Melanocyte of skin (primary cell): ENCODE measurements at places on chromosomes 1 and 21. TPM values are rescaled to one million over a fixed set of nuclear protein-coding genes. Genes with fewer than 3 reads are reported as not detected.

Gene RYR2
- under 0.01 and 0.15 TPM in 2 replicates for total RNA-seq

Gene FAM110D
- 0.15 TPM in 1 of 2 replicates, not detected in the other for total RNA-seq

Gene SHE
- 1.00 and 1.2 TPM in 2 replicates for total RNA-seq

Gene SCYL3
- 6.3 and 8.0 TPM in 2 replicates for total RNA-seq

Gene DMBX1
- not detected in 2 replicates for total RNA-seq
